Stimulated activated CD4-positive, alpha-beta T cell treated with anti-CD3 and anti-CD28 coated beads, TNF-alpha, amount 100 ng/mL, for 1 hour (primary cell): ENCODE measurements at places on chromosomes 7 and 10.

- no peak for DNase-seq
Measured at GRCh38 chr7:15461576-15461975, 100.2 kb downstream of the AGMO start.

DNA sequence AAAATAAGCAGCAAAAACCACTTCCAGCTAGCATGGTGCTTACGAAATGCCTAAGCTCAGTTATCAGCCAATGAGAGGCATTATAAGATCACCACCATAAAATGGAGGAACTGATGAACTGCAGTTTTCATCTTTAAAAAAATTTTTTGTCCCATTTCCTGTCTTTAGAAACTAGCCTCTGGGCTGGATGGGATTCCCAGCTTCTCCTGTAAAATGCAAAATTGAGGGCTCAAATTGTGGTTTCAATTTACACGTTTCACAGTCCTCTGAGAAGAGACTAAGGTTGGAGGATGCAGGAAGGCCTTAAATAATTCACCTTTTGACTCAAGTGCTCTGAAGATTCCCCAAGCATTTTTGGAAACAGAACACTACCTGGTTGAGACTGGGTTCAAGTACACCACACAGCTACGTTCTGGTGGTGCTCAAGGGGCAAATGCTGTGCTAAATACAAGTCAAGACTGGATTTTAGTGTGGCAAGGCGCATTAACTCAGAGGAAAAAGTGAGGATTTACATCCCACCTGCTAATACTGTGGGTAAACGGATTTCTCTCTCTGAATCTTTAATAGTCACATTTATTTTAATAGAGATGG, 951 bp downstream of the ZNF25 start:
- DNase-seq = no peak

GRCh38 chr7:19101472-19101871, 16.0 kb downstream of the TWIST1 start:
- DNase-seq = no peak

GRCh38 chr7:99551334-99551733, 580 bp downstream of the FAM200A start:
- DNase-seq = no peak

- DNase-seq = no peak
Measured at GRCh38 chr7:17086403-17086802, 204.6 kb upstream of the AGR3 start.

DNA sequence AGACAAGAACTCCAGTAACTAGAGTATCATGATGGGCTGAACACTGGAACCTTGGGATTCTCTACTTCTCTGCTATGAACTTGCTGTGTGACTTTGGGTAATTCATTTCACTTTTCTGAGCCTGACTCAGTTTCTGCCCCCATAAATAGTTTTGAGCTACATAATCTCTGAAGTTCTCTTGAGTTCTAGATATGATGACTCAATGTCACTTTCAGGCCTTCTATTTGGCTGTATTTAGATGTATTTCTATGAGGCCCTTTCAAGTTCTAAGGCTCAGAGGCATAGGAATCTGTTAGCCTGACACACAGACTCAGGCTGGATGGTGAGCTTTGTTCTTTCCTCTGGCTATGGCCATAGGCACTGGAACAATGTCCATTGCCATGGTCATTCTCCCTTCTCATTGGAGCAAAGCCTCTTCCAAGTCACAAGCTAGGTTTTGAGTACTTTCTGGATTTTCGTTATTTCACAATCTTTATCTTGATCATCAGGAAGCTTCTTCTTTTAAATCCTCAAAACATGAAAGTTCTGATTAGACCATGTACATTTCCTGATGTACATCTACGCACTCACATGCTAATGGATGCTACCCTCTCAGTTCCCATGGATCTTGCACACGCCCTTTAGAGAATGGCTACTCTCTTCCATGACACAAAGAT, 101.6 kb downstream of the TES start:
- no peak for DNase-seq

DNA sequence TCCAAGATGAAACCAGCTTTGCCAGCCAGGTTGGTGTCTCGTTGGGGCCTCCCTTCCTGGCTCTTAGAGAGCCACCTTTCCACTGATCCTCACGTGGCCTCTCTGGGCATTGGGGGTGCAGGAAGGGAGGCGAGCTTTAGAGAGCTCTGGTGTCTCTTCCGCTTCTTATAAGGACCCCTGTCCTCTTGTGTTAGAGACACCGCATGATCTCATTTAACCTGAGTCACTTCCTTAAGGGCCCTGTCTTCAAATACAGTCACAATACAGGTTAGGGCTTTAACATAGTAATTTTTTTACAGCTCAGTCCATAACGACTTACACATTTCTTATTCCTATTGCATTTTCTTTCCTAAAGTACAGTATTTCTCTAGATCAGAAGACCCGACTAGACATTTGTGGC, 535.8 kb downstream of the SDK1 start:
- DNase-seq = no peak

DNA sequence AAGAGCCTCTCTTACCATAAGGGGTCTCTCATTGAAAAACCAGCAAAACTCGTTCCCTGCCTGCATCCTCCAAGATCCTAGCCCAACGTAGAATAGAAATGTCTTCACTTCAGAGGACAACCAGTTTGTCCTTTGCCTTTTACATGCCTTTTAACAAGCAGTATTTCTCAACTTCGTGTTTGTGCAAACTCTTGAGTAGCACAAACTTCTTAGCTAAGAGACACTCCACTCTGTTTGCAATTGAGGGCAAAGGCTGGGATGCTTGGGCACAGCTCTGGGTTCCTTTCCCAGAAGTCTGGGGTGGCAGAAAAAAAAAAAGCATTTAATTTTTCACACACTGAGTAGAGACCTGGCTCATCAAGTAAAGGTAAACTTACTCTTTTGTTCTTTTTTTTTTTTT, 19.5 kb upstream of the KCTD7 start:
- DNase-seq = no peak

GRCh38 chr10:77164616-77165311, 472.8 kb downstream of the KCNMA1 start:
- DNase-seq = no peak

GRCh38 chr10:101595591-101596433, 7.7 kb downstream of the DPCD start:
- no peak for DNase-seq

- no peak for DNase-seq
Measured at GRCh38 chr10:60525716-60526585, 136.3 kb upstream of the ANK3 start.

DNA sequence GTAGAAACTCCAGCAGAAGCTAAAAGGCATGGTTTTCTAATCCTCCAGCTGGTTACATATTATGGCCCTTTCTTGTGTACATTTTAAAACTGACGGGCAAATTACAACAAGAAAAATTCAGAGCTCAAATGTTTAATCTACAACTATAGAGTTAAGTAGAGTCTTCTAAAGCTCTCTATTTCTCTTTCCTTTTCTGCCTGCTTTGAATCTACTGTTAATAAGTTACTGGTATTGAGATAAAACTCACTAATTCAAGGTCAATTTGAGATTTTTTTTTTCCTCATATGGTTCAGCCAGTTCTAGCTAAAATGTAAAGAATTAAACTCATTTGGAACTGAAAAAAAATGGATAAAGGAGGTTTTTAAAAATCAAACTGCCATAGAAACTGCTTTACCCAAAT, 1.6 kb upstream of the PRSS37 start:
- no peak for DNase-seq

GRCh38 chr10:13079776-13080050, 20.2 kb upstream of the OPTN start:
- DNase-seq = no peak

DNA sequence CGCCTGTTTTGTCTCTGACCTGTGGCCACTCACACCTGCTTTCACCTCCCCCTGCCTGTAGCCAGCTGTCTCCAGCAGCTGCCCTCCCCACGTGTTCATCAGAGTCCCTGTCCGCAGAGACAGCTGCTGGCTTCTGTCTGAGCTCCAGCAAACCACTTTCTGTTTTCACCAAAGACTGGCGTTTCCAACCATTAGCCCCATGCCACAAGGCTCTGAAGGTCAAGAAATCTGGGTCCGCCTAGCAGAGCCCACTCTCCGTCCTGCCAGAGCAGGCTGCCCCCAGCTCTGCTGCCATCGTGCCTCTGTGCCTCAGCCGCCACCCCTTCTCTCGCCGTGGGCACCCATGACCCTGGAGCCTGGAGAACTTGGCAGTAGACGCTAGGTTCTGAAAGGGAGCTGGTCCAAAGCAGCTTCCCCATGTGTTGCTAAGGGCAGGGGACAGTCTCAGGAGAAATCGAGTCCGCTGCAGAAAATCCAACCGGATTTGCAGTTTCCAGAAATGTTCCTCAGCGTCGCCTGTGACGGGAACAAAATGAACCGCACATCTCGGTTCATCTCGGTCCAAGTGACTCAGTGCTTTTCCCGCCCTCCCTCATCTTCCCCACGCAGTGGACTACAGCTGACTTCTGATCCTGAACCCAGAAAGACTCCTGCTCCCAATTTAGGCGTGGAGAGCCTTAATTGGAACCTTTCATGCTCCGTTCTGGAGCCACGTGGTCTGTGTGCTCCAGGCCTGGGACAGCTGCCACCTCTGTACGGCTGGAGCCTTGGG, 28.0 kb downstream of the TMEM120A start:
- no peak for DNase-seq

- DNase-seq = no peak
Measured at GRCh38 chr10:119421891-119422681, 120.4 kb downstream of the RGS10 start.

- DNase-seq = no peak
Measured at GRCh38 chr10:63583909-63584724, 62.9 kb downstream of the REEP3 start.

DNA sequence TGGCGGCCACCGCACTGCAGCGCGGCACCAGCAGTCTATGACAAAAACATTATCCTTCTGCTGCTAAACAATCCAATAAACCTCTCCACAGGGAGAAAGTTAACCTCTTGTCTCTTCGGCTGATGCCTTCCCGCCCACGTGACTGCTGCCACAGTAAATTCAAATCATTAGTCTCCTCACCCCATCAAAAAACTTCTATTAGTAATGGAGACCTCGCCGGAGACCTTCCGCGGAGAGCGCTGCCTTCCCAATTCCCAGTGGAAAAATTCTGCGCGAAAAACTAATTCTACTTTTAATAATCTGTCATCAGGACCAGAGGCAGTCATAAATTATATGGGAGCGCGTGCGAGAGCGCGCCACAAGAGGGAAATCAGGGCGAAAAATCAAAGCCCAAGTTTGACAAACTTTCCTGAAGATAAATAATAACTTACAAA, 90.0 kb upstream of the PAX2 start:
- no peak for DNase-seq

- DNase-seq = no peak
Measured at GRCh38 chr7:142389544-142389943, 131.7 kb upstream of the PRSS58 start.

GRCh38 chr10:35705671-35706070, 63.6 kb upstream of the FZD8 start:
- no peak for DNase-seq

- no peak for DNase-seq
Measured at GRCh38 chr7:129066290-129067131, 11.6 kb upstream of the TNPO3 start.

DNA sequence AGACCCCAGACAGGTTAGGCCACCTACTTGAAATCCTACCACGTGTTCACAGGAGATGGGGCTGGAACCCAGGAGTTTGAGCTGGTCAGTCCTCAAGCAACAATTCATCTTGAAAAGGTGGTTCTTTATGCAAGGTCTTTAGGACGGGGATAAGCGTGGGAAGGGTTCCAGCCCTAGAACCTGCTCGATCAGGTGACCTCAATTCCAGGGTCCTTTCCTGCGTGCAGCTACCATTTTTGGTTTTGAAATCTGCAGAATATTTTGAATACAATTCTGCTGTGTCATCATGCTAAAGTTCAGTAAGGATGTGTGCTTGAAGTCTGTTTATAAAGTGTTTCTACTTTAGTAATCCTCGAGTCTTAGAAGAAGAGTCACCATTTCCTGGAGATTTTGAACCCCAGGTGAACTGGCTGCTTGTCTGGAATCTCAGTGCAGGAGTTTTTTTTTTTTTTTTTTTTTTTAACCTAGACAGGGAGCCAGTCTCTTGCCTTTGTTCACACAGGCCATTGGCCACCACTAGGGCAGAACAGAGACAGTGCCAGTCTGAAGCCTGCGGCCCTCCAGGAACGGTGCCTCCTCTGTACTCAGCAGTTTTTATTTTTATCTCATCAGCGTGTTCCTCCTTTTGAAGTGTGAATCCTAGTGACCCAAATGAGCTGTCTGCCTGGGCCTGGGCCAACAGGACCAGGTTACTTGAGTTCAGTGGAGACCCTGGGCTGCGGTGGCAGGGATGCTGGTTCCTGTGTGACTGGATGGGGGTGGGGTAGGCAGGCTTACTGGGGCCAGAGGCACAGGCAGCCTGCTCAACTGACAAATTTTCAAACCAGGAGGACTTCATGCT, 54.6 kb downstream of the EEPD1 start:
- no peak for DNase-seq

DNA sequence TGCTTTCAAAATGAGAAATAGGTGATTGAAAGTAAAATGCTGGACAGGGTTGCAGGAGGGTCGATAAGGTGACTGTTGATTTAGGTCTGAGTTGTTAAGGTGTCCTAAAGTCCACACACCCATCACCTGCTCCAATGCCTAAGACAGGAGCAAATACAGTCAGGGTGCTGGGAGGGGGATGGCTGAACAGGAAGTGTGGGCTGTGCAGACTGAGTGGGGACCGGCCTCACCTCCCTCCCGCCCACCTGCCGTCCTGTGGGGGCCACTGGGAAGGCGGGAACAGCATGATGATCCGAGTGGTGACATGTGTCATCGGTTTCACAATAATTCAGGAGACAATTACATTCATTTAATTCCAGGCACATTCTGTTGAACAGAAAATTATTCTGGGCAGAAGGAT, 260.8 kb downstream of the DNAJB6 start:
- no peak for DNase-seq

DNA sequence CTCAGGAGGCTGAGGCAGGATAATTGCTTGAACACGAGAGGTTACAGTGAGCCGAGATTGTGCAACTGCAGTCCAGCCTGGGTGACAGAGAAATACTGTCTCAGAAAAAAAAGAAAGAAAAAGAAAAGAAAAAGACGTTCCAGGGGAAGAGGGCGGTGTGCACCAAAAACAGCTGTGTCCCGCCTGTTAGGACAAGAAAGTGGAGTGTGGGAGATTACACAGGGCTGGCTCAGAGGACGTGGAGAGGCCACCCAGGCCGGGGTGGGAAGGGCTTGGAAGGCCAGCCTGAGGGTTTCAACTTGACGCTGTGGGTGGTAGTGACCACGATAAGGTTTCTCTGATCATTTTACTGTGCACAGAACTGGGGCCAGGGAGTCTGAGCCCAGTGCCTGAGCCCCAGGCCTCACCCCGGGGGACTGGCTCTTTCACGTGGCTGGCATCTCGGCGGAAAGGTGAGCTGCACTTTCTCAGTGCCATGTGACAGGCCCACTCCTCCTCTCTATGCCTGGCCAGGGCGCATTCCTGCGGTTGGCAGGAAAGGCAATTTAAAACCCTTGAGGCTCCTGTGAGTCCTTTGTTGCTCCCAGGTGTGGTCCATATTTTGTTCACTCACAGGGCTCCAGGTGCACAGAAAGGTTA, 13.9 kb downstream of the RHBDD2 start:
- no peak for DNase-seq

DNA sequence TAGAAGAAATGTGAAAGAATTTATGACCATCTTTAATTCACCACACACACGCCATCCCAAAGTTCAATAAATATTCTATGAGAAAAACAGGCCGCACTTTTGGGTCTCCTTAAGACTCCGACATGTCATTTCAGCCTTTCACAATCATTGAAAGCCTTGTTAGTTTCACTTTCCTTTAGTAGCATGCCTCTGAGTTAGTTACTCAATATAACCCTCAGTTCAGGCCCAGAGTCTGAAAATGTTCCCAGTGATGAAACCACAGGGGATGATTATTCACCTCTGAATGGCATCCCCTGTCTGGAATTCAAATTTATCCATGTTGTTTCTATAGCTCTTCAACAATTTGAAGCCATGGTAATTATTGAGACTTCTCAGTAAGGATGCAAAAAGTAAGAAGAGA, 278.1 kb upstream of the NRP1 start:
- DNase-seq = no peak
